ENCODE measurements at places on chromosomes 5 and 9.

GRCh38 chr5:10518347-10518746 is 45.5 kb upstream of the ANKRD33B start:
- no peak overlapping the region for H3K4me3 ChIP-seq
- H3K27ac ChIP-seq = no peak overlapping the region
- H3K4me1 ChIP-seq = no peaks in the 10 kb centered on the region
- no peaks in the 10 kb centered on the region for H3K36me3 ChIP-seq
- no peak for DNase-seq

DNA sequence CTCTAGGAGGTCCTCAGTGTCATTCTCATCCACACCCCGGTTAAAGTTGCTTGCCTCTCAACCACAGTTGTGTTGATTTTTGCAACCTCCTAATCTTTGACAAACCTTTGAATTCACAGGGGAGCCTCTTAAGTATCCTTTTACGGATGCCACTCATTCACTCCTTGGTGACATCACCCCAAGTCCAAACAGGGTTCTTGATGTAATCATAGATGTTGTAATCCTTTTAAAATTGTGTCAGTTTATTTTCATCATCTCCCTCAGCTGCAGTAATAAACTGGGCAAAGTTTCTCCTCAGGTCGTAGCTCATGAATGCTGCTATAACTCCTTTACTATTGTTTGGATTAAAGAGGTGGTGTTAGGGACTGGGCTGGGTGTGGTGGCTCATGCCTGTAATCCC is 637.2 kb upstream of the NUDT12 start:
- no peak overlapping the region for H3K4me3 ChIP-seq
- no peaks in the 10 kb centered on the region for H3K4me1 ChIP-seq
- no peak for DNase-seq
- H3K27ac ChIP-seq = no peak overlapping the region

DNA sequence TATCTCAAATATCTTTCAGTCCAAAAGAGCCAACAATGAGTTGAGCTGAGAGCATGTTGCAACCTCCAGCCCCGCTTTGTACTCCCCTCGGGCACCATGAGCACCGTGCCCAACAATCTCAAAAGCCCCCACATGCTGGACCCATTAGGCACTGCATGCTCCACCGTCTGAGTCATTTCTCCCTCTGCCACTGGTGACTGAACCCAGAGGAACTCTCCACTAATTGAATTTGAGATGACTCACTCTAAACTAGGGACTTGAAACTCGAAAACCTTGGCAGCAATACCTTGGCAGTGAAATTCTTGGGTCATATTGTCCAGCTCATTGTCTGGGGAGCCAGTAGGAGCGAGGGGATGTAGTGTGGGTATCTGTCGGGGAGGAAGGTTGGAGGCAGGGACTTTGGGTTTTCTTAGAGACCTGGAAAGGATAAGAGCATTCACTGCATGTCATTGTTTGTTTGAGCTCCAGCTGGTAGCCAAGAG is 49.9 kb upstream of the SLIT3 start:
- H3K36me3 ChIP-seq = no peaks in the 10 kb centered on the region
- no peak overlapping the region for H3K27ac ChIP-seq
- H3K27me3 ChIP-seq = no peaks in the 10 kb centered on the region
- no peak for DNase-seq

- no peaks in the 10 kb centered on the region for H3K36me3 ChIP-seq
Measured at GRCh38 chr9:131464354-131465000, 38.2 kb upstream of the POMT1 start.

GRCh38 chr5:113824307-113824706 is 310.8 kb downstream of the YTHDC2 start:
- no peaks in the 10 kb centered on the region for H3K36me3 ChIP-seq
- no peak overlapping the region for H3K4me3 ChIP-seq
- H3K27me3 ChIP-seq = no peaks in the 10 kb centered on the region
- no peaks in the 10 kb centered on the region for H3K4me1 ChIP-seq
- no peak for DNase-seq
- H3K27ac ChIP-seq = no peak overlapping the region

DNA sequence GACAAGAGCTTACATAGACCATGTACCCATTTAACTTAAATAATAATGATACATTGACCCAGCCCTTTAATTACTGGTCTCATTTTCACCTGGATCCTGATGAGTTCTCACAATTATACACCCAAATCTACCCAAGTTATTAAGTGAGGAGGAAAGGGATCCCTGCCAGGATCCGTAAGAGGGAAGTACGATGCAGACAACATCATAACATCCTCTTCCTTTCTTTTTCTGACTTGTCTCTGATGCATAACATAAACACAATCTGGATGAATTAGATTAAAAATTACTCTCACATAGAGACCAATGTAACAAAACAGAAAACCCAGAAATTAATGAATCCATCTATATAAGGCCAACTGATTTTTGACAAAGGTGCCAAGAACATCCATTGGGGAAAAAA is 17.0 kb downstream of the MARCHF3 start:
- no peak for DNase-seq
- no peaks in the 10 kb centered on the region for H3K4me1 ChIP-seq
- no peaks in the 10 kb centered on the region for H3K36me3 ChIP-seq
- no peak overlapping the region for H3K27ac ChIP-seq
- no peak overlapping the region for H3K4me3 ChIP-seq
